Activated CD4-positive, alpha-beta T cell treated with anti-CD3 and anti-CD28 coated beads, Interleukin-2, amount 50 U/mL, for 4 hours (primary cell): ENCODE measurements at places on chromosomes 6 and 20.

DNA sequence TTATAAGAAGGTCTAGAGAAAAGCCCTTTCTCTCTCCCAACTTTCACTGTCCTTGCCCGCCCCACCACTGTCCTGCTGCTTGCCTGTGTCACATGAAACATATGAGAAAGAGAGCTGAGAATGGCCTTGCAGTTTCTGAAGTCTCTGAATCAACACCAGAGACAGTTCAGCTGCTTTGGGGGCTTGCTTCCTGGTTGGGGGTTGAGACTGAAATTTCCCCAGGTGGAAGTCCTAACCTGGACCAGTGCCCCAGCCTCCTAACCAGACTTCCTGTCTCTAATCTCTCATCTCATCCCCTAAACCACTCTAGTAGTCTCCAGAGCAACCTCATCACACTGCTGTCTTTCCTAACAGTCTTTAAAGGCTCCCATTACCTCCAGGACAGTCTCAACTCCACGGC, 10.7 kb downstream of the TRAM2 start:
- DNase-seq: no peak

DNA sequence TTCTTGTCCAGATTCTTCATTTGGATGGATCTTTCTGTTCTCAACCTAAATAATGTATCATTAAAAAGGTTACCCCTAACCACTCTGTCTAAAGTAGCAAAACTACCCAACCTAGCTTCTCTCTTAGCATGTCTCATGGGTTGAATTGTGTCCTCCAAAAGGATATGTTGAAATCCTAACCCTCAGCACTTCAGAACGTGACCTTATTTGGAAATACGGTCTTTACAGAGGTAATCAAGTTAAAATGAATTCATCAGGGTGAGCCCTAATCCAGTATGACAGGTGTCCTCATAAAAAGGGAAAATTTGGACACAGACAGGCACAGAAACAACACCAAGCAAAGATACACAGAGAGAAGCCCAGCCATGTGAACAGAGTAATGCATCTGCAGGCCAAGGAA, 6.1 kb upstream of the FRK start:
- no peak for DNase-seq

- no peak for DNase-seq
These were observed 26.9 kb downstream of the RBM38 start for GRCh38 chr20:57417830-57418780.

DNA sequence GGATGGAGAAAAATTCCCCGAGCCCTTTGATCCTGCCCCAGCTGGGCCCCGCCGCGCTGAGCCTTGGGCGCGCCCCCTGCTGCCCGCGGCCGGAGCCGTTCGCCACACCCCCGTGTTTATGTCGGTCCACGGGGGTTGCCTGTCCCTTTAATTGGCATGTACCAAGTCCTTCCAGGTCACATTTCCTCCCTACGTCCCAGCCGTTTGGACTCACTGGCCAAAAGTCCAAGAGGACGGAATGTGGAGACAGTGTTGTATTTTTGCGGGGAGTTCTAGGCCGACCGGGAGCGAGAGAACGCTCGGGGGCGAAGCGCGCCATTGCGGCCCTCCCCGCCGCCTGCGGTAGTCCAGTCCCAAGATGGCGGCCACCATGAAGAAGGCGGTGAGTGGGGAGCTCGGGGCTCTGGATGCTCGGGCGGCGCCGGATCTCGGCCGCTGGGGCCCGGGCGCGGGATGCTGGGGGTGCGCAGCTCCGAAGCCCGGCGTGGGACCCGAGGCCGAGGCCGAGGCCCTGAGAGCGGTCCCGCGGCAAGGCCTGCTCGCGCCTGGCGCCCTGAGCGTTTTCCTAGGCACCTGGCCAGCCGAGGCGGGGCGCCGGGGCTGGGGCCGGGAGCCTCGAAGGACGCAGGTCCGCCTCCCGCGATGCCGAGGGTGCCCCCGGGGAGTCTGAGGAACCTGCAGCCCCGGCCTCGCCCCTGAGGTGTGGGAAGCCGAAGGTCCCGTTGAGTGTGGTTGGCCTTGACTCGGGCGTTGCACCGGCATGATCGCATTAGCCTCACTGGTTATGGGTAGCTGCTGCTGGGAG, at the start of gene PFDN4:
Gene PFDN4 (plus strand): TSS at position 345 of the 805 bp plus-strand sequence. CDS start 14 bp downstream, at position 359.
- peak; percentile 62 for DNase-seq

- no peak for DNase-seq
These were observed 143.4 kb upstream of the SOX4 start for GRCh38 chr6:21450149-21450548.

DNA sequence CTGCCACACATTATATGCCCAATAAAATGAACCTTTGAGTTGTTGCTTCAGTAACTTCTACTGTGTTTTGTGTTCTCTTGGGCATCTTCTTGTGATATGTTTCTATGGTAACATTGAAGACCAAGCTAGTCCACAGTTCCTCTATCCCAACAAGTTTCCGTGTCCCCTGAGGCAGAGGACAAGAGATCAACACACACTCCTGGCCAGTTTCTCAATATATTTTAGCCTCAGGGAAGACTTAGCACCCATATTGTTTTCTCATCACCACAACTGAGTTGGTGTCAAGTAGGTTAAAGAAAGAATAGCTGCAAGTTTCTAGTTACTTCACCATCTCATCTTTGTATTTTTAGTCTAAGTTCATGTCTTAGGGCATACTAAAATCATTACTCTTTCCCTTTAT, 277.5 kb downstream of the UST start:
- no peak for DNase-seq

GRCh38 chr6:152671171-152671570, 26.5 kb upstream of the MYCT1 start:
- DNase-seq: no peak

DNA sequence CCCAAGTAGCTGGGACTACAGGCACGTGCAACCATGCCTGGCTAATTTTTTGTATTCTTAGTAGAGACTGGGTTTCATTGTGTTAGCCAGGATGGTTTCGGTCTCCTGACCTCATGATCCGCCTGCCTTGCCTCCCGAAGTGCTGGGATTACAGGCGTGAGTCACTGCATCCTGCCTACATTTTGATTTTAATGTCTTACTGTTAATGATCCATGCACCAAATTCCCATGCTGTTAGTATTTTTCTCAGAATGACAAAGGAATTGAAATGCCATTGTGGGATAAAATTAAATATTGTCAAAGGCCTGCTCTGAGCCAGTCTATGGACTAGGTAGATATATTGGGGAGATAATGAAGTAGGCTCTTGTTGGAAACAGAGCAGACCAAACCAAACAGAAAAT, 28.2 kb downstream of the CBFA2T2 start:
- DNase-seq: no peak

- no peak for DNase-seq
These were observed 27.4 kb upstream of the VAPB start for GRCh38 chr20:58361481-58362205.

- no peak for DNase-seq
These were observed 10.7 kb downstream of the SLC17A3 start for GRCh38 chr6:25863360-25863759.

DNA sequence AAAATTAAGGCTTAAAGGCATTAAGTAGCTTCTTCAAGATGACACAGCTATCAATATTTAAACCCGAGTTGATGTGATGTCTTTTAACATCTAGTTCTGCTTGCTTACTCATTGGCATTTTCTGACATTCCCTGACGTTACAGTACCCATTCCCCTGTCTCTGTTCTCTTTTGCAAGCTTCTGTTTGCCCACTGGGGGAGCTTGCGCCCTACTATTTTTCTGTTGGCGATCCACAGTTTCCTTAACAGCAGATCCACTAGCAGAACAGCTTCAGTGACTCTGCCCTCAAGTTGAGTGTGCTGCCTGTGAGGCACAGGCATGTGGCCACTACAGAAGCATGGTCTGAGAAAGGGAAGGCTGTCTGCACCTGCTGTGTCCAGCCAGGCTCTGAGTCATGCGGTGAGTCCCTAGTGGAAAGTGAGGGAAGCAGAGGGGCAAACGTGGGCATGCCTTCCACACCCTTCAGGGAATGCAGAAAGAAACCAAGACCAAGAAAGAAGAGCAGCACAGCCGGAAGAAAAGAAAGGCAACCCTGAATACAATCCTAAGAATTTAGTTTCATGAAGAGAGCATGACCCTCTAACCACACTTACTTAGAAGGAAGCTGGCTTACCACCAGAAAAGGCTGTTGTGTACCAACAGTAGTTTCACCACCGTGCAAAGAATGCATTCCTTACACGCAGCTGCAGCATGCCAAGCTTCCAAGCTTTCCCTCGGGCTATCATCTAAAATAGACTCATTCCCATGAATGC, 97.7 kb upstream of the VGLL2 start:
- no peak for DNase-seq

- DNase-seq: no peak
These were observed 193.3 kb downstream of the PHACTR1 start for GRCh38 chr6:12909833-12910232.

GRCh38 chr6:25397406-25397805, 118.2 kb downstream of the CARMIL1 start:
- DNase-seq: no peak

DNA sequence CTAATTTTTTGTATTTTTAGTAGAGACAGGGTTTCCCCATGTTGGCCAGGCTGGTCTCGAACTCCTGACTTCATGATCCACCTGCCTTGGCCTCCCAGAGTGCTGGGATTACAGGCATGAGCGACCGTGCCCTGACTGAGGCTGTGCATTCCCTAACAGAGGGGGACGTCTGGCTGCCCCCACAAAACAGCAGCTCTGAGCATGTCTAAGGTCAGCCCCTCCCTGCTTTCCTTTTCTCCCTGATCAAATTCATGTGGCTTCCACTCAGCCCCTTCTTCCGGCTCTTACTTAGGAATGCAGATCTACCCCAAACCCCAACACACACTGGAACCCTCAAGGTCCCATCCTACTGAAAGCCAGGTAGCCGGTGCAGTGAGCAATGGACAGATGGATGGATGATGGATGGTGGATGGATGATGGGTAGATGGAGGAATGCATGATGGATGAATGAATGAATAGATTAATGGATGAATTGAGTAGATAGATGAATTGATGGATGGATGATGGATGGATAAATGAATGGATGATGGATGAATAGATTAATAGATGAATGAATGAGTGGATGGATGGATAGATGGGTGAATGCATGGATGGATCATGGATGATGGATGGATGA, 91.5 kb upstream of the BHLHE23 start:
- DNase-seq: no peak

DNA sequence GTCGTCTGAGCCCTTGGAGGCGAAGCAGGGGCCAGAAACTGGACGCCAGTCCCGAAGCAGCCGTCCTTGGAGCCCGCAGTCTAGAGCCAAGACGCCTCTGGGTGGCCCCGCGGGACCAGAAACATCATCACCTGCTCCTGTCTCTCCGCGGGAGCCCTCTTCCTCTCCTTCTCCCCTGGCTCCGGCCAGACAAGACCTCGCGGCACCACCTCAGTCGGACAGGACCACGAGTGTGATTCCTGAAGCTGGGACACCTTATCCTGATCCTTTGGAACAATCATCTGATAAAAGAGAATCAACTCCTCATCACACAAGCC, 416 bp downstream of the RSPH4A start:
- no peak for DNase-seq

- DNase-seq: no peak
These were observed 528 bp downstream of the NHSL1 start for GRCh38 chr6:138498629-138499302.

DNA sequence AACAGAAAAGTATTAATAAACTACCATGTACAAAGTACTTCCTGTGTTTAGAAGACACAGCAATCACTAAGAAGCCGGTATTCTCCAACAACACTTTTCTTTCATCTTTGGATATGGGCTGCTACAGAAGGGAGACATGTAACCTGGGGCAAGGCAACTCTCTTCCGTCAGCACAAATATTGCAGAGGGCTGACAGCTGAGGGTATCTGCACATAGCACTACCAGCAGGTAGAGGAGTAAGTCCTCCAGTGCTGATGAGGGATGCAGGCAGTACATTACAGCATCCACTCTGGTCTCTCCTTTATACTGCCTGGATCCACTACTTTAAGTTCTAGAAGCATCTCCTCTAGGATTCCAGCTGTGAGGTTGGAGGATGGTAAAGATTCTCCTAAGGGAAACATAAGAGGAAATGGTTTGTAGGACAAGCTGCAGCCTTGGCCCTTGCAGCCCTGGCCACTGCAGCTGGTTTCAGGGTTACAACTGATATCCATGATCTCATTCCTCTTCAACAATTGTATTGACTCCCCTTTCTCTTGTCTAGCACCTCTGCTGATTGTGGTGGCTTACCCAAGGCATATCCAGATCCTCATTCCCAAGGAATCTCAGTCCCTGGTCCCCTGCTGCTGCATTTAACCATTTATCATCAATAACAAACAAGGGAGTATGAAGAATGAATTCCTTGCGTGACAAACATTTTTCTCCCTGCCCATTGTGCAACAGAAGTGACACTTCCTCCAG, 110.7 kb upstream of the ADGRF1 start:
- no peak for DNase-seq

GRCh38 chr20:1191299-1191698, 6.5 kb upstream of the TMEM74B start:
- DNase-seq: no peak

- no peak for DNase-seq
These were observed 21.9 kb downstream of the RIMS1 start for GRCh38 chr6:71908162-71908765.

- no peak for DNase-seq
These were observed 407.0 kb upstream of the SOX4 start for GRCh38 chr6:21186479-21187055.

DNA sequence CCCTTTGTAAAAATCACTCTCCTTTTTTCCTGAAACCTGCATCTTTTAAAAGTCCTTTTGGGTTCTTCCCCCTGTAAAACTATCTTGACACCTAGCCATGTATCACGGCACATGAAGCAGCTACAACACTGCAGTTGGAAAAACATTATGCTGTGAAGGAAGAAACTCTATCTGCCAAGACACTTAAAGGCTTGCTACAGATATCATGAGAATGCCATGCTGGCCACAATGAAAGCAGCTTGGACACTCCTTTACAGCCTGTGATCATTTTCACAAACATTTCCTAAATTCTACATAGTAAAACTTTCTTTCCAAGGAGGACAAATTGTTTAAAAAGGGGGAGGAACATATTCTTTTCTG, 31.8 kb downstream of the CNKSR3 start:
- no peak for DNase-seq

- DNase-seq: no peak
These were observed 65.8 kb downstream of the PHACTR2 start for GRCh38 chr6:143743301-143744166.

GRCh38 chr20:10490706-10491105, 55.6 kb downstream of the SLX4IP start:
- no peak for DNase-seq

DNA sequence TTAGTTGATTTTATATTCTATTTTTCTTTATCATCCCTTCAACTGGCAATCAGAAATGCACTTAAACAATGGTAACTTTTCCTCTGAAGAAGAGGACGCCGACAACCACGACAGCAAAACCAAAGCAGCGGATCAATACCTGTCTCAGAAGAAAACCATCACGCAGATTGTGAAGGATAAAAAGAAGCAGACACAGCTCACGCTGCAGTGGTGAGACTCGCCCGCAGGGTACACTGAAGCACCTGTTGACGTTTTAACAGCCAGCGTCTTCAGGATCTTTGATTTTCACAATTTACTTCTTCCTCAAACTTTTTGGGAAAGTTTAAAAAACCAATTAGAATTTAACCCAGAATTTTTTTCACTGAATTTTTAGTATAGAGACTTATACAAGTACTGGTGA, 701 bp downstream of the RFX6 start:
- no peak for DNase-seq

- DNase-seq: no peak
These were observed 109.5 kb downstream of the LCA5 start for GRCh38 chr6:79427721-79428120.

GRCh38 chr20:63185215-63185796, 30.6 kb downstream of the YTHDF1 start:
- DNase-seq: no peak

GRCh38 chr6:42136508-42137193, 5.8 kb downstream of the C6orf132 start:
- no peak for DNase-seq

- DNase-seq: no peak
These were observed 116.7 kb upstream of the SLC24A3 start for GRCh38 chr20:19095762-19096161.
